ENCODE measurements at places on chromosomes 2 and 18. TPM values are rescaled to one million over a fixed set of nuclear protein-coding genes. Genes with fewer than 3 reads are reported as not detected.

GRCh38 chr2:24855726-24856125 lies 62.5 kb downstream of the CENPO start:
- DNase-seq: peak; percentile 54

- no peak for DNase-seq
Observed at GRCh38 chr2:70417011-70417410, 115.1 kb upstream of the FAM136A start.

COLEC11 gene
- total RNA-seq: not detected

POTEC gene
- total RNA-seq: 2.9 TPM

All from Daoy (cell line).